ENCODE measurements at places on chromosomes 6 and 20.
A peak's percentile ranks its signal among the peaks of the same experiment; 100 is the strongest.

GRCh38 chr6:148508401-148509041 lies 165.9 kb downstream of the SASH1 start:
- DNase-seq, result peak; percentile 70

DNA sequence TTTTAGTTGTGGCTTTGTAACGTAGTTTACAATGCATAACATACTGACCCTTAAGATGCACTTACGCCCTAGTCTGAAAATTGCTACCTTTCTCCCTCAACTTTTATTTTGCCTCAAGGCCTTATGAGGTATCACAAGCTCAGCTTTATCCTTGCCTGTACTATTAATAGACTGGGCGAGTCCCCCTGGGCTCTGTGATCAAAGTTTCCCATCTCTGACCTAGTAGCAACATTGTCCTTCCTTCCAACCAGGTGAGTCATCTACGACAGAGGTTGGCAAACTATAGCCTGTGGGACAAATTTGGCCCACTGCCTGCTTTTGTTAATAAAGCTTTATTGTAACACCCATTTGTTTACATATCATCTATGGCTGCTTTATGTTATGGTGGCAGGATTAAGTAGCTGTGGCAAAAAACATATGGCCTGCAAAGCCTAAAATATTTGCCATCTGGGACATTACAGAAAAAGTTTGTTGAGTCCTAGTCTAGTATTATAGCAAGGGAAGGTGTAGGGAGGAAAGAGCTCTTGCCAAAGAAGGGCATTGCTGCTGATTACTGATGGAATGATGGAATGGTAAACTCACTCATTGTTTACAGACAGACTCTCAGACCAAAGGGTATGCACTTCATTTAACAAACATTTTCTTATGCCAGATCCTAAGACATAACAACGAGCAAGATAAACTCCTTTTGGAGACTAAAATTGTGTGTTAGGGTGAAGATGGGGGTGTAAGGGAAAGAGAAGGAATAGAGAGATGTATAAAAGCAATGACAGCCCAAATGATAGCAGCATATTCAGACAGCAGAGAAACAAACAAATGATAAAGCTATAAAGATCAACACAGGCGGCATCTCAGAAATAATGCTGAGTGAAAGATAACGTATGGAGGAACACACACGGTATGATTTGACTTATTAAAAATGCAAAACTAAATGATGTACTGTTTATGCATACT lies 74.2 kb downstream of the SLC22A23 start:
- DNase-seq, result no peak

- no peak for DNase-seq
These were observed 26.2 kb downstream of the NTSR1 start for GRCh38 chr20:62734881-62735280.

DNA sequence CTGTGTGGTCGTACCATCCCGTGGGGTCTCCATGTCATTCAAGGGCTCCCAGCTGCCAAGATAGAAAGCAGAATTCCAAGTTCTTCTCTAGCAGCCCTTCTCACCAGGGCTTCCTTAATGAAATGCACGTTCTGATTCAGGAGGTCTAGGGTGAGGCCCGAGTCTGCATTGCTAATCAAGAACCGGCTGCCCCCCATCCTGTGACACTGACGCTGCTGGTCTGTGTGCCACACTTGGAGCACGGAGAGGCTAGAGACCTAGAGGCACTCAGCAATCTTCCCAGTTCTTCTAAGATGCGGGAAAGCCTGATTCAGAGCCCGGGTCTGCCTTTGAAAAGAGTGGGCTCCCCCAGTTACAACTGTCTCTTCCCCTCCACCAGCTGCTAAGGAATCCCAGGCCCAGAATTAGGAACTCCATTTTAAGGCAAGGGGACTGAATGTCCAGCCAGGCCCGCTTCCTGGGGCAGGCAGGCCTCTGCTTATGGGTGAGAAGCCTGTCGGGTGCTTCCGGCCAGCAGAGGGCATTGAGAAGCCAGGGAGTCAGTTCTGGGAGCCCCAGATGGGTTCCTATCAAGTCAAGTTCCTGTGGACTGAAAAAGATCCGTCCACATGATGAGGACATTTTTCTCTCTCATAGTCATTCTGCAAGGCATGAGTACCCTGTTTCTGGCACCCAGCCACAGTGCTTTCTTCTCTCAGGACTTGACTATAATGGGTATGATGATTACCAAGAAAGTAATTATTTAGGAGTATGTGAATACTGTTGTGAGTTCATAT lies 69.8 kb upstream of the RIN2 start:
- DNase-seq, result peak; percentile 50
